Transverse colon (tissue), 4 donors: ENCODE measurements at places on chromosomes 5 and 9.

- peak; percentile 8 for DNase-seq
Observed at GRCh38 chr5:542319-543311, 18.4 kb upstream of the SLC9A3 start.

- DNase-seq: peak; percentile 53
Observed at GRCh38 chr5:84384604-84385575, at the start of gene EDIL3. Gene EDIL3 (minus strand): TSS chr5:84384880. CDS start chr5:84384374, 506 bp downstream.

- DNase-seq: no peak
Observed at GRCh38 chr5:150246429-150246828, 43.1 kb downstream of the CAMK2A start.

DNA sequence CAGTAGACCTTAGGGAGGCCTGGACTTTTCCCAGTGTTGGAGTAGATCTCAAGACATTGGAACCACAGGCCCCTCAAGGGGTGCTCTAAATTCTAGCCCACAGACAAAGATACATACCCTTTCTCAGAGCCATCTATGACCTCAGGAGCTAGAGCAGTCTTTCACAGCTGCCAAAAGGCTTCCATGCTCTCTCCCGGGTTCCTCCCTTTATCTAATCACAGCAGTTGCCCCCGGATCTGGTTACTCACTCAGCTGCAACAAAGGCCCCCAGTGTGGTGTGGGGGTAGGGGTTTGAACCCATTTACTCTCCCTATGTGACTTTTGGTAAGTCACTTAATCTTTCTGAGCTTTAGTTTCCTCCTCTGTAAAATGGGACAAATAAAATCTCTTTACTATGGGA lies 27.0 kb downstream of the POU4F3 start:
- no peak for DNase-seq

- DNase-seq: no peak
Observed at GRCh38 chr5:174980952-174981351, 256.6 kb downstream of the MSX2 start.

- DNase-seq: no peak
Observed at GRCh38 chr5:61438298-61438970, 106.4 kb downstream of the ZSWIM6 start.

DNA sequence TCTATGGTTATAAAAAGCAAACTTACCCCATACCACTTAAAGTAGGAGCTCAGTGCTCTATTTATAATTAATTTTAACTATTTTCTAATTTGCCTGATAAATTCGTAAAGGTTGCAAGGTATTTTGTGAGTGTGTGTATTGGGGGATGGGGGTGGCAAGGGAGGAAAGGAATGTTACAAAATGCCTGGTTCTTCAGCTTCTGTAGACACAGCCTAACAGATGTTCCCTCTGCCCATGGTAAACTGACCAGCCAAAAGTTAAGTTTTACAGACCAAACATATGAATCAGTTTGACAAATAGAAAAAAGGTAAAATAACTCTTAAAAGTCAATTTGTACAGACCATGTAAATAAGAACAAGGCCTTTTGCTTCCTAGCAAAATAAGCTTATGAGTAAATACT lies 232.6 kb downstream of the KIAA0825 start:
- no peak for DNase-seq

DNA sequence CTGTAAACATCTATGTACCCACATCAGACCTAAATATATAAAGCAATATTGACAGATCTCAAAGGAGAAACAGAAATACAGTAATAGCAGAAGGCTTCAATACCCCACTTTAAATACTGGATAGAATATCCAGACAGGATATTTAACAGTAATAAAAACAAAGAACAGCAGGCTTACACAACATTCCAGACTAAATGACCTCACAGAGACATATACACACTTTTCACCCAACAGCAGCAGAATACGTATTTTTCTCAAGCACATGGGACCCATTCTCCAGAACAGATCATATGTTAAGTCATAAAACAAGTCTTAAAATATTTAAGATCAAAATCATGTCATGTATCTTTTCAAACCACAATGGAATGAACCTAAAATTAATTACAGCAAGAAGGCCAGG lies 76.8 kb downstream of the CAMSAP1 start:
- DNase-seq: no peak

DNA sequence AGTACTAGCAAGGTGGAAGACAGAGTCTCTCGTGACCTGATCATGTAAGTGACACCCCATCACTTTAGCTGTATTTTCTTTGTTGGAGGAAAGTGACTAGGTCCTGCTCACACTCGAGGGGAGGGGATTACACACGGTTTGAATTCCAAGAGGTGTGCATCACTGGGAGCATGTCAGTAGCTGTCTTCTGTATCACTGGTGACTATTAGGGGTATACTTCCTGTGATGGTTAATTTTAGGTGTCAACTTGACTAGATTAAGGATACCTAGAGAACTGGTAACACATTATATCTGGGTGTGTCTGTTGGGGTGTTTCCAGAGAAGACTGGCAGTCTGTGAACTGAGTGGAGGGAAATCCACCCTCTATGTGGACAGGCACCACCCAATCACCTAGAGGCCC lies 22.5 kb downstream of the FOXD1 start:
- DNase-seq: no peak

DNA sequence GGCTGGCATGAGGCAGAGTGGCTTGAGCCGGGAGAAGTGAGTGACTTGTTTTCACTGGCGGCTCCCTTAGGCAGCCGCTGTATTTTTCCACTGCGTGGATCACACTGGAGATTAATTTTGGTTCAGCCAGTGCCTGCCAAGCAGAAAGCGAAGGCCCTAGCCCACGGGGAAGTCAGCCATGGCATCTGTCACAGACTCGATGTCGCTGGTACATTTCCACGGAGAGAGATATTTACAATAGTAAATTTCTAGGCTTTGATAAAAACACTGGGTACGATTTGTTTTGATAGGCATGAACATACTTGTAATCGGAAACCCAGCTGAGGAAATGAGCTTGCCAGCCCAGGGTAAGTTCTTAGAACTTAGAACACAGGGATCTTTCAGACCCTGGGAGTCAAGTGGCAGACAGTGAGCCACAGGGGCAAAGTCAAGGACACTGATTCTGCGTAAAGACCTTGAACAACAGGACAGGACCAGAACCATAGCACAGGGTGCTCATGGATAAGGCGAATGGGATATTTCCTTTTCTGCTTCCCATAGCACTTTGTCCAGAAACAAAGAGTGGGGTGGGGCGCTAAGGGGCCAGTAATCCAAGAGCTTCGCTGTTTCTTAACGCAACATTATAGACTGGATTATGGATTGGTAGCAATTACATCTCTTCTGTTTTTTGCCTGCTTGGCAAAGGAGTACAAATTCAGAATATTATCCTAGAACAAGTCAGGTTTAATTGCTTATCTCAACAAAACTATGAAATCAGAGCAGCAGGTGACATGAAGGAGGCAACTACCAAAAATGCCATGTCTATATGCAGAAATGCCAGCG lies 4.5 kb downstream of the DUSP1 start:
- peak; percentile 65 for DNase-seq

GRCh38 chr9:129910628-129911567 lies 75.6 kb downstream of the USP20 start:
- DNase-seq: no peak

DNA sequence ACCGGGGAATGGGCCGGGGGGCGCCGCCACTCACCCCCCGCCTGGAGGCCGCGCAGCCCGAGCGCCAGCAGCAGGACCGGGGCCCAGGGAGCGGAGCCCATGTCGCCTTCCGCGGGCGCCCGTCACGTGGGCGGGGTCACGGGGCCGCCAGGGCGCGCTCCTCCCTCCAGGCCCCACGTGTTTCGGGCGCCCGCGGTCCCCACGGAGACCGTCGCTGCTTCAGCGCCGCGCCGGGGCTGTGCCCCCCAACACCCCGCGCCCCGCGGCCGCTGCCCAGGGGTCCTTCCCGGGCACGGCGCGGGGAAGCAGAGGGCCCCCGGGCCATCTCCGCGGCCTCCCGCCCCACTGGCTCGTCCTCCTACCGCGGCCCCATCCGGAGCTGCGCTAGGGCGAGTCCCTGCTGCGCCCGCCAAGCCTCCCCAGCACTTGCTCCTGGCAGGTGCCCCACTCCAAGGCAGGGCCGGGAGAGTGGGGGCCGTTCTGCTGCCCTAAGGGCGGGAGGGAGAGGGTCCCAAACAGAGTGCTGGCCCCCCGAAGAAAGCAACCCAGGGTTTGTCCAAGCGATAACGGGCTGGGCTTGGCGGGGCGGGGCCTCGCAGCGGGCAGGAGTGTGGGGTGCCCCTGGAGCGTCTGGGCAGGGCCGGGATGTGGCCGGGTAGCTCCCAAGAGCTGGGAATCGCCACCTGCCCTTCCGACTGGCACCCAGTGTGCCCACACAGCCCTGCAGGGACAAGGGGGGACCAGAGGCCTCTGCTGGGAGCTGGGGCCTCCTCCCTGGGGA lies at the start of gene DPP7:
DPP7 (minus strand) TSS at position 121 of the 781 bp plus-strand sequence; CDS start at position 101, 20 bp downstream.
- peak; percentile 80 for DNase-seq

DNA sequence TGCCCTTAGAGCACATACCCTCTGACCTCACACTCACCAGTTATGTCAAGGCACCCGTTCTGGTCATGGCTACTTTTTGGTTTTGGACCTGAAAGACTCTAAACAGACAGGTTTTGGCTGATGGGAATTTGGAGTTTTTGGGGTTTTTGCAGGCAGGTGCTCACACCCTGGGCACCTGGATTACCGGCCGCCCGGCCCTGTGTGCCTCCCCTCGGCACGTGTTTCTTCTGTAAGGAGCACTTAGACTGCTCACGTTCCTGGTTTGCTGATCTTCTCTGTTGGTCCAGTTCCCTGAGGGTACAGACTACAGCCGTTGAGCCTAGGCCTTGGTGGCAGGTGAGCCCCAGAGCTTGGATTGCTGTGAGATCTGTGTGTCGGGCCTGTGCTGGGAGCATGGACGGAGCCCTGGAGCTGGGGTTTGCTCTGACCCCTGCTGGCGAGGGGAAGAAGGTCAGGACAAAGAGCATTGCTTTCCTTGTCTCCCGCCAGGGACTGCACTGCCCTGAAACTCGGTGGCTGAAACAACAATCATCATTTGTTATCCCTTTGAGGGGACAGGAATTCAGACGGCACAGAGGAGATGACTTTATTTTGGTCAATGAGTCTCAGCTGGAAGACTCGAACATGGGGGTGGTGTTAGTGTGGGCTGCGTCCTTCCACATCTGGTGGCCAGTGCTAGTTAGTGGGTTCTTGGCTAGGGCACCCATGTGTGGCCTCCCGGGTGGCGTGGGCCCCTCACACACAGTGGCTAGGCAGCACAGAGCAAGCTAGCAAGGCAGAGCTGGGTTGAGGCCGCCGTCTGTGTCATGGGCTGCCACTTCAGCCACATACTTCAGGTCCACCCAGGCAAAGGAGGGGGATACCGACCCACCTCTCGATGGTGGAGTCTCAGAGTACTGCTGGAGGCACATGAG lies 76.4 kb downstream of the EHMT1 start:
- peak; percentile 65 for DNase-seq

GRCh38 chr5:91864962-91865361 lies 481.8 kb upstream of the ARRDC3 start:
- DNase-seq: no peak

DNA sequence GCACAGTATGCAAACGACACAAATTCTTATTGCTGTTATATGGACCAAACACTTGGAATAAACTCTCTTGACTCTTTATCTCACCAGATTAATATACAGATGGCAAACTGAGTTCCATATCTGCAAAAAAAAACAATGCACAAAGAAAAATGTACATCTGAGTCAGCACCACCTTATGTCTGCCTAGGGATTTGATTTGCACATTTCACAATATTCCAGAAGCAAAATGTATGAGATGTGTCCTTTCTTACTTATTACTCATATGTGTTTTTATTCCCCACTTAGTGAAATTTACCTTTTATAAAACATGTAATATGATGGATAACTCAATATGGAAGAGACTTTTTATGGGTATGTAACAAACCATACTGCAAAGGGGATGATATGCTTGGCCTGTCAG lies 236.9 kb downstream of the GLIS3 start:
- DNase-seq: no peak

DNA sequence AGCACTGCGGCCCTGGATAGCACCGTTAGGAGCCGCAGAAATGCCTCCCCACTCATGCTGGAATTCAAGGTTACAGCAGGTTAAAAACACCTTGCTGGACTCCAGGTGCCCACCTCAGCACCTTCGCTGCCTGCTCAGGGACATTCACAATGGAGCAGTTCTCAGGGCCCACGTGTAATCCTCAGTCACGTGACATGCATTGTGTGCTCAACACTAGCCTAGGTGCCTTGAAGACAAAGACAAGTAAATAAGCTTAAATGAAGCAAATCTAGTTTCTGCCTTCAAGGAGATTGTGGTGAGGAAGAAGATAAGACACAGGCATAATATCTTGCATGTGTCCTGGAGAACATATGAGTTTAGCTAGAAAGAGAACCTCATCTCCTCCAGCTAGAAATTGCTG lies 82.1 kb downstream of the FSTL4 start:
- no peak for DNase-seq

DNA sequence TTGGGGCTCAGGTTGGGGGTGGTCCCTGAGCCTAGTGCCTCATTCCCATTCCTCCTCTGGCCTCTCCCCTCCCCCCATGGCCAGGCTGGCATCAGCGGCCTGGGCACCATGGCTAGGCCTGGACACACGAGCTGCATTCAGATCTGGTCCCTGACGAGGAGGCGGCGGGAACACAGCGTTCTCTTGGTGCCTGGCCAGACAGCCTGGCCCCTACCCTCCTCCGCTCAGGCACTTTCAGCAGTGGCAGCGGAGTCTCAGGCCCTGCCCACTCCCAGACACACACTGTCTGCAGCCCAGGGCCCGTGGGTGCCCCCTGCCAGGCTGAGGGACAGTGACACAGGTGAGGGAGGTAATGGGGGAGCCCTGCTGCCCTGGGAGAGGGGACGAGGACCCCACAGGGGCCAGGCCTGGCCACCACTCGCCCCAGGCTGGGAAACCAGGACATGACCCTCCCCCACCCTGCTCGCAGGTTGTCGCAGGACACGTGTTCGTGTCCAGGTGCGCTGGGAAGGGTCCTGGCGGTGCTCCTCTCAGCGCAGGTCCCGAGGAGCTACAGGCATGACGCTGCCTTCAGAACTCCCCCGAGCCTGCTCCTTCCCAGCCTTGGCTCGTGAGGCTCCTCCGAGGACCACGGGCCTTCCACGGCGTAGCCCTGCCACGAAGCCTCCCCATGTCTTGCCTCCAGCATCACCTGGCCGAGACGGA lies 19.9 kb upstream of the UBAC1 start:
- DNase-seq: no peak

- no peak for DNase-seq
Observed at GRCh38 chr9:92353051-92353450, 27.3 kb downstream of the CENPP start.

- peak; percentile 21 for DNase-seq
Observed at GRCh38 chr5:9898319-9898718, 268.2 kb upstream of the TAS2R1 start.

- no peak for DNase-seq
Observed at GRCh38 chr5:115683081-115683480, 57.2 kb upstream of the TMED7 start.

- no peak for DNase-seq
Observed at GRCh38 chr9:102779356-102779755, 215.8 kb upstream of the CYLC2 start.

GRCh38 chr5:91024727-91025126 lies 358.4 kb downstream of the ARRDC3 start:
- no peak for DNase-seq

- DNase-seq: no peak
Observed at GRCh38 chr5:62585306-62585705, 6.7 kb downstream of the LRRC70 start.

GRCh38 chr9:4717815-4718214 lies 23.2 kb downstream of the AK3 start:
- no peak for DNase-seq
